SHP77 treated with DMSO at 0.1 percent for 48 hours (cell line): ENCODE measurements at places on chromosomes 16 and 17.

GRCh38 chr17:74303305-74303704, 22.7 kb upstream of the KIF19 start:
- no peak for DNase-seq

DNA sequence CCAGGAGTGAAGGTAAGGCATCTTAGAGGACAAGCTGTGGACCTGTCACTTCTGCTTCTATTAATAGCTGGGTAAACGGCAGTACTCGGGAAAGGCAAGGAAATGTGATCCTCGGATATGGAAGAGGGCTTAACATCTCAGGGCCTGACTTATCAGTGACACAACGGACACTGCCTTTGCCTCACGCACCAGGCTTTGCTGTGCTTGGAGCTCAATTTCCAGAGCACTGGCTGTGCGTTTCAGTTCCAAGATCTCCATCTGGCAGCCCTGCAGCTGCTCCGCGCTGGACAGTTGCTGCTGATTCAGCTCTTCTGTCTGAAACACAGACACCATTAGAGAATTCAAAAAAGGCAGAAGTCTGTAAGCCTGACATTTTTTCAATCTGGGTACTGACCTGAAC, 3.5 kb downstream of the KRT40 start:
- no peak for DNase-seq

DNA sequence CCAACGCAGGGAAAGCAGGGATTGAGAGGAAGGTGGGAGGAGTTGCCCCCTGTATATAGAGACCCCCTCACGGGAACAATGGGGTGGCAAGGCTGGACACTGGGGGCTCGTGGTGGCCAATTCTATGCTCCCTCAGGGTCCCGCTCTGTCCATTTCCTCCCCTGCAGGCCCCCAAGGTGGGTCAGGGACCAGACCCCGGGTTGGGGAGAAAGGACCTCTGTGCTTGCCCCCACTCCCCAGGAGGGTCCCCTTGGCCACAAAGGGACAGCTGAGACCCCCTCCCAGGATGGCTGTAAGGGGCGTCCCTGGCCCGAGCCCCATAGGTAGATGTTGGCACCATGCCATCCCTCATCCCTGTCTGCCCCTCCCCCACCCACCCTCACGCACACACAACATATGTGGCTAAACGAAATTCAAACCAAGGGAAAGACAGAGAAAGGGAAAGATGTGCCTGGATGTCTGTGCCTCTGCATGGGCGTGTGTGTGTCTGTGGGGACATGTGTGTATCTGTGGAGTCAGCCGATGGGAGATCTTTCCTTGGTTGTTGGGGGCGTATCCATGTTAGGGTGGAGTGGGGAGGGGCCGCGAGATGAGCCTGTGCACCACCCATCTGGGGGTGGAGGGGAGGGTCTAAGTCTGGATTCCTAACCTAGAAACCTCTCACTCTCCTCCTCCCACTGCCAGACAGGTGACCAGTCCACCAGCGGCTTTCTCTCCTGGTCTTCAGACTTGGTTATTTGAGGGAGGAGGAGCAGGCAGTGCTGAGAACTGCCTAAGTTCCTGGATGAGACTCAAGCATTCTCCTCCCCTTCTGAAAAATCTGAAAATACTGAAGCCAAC, 642 bp upstream of the NEUROD2 start:
- no peak for DNase-seq

- DNase-seq = no peak
Observed at GRCh38 chr17:5200360-5200759, 8.7 kb upstream of the ZNF594 start.

DNA sequence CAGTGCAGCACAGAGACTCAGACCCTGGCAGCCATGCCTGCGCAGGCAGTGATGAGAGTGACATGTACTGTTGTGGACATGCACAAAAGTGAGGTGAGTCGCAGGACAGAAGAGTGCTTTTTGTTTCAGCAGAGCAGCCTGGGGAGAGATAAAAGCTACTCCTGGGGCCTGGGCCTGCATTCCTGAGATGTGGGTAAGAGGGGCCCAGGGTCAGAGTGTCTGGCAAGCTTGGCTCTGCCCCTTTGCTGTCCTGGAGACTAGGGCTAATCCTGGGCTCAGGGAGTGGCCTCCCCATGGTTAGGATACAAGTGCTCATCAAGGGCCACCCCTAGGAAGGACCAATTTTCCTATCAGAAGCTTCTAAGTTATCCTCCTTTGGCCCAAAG, 4.8 kb upstream of the ERBB2 start:
- no peak for DNase-seq

DNA sequence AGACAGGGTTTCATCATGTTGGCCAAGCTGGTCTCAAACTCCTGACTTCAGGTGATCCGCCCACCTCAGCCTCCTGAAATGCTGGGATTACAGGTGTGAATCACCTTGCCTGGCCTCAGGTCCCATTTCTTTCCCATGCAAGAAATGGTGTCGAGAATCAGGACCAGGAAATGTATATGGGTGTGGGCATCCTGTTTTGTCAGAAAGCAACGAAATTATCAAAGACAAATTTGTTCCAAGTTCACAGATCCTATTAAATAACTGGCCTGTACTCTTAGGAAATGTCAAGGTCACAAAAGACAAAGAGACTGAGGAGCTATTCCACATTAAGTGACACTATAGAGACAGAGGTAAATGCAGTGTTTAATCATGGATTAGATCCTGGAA, 17.1 kb upstream of the ST6GALNAC1 start:
- no peak for DNase-seq

GRCh38 chr16:25838724-25839186, 147.0 kb downstream of the HS3ST4 start:
- DNase-seq = peak; percentile 55

GRCh38 chr17:30824002-30824355, 513 bp downstream of the CRLF3 start:
- no peak for DNase-seq

GRCh38 chr17:83137523-83137922, 58.1 kb downstream of the METRNL start:
- no peak for DNase-seq

GRCh38 chr16:11082108-11082859, 137.9 kb downstream of the CLEC16A start:
- DNase-seq = no peak
